ENCODE measurements at places on chromosomes 2 and 18.

DNA sequence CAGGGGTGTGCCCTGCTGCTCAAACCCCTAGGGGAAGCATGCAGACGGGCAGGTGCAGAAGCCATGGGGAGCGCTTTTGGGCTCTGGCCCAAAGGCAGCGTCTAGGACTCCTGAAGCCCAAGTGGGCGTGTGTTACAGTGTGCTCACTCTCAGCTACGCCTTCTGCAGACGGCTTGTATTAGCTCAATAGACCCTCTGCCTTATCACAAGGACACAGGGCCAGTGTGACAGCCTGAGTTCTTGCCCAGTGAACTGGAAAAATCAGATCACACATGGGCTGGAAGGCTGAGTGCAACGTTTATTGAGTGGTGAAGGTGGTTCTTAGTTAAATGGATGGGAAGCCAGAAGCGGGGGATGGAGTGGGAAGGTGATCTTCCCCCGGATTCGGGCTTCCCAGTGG is 210.9 kb downstream of the CDH20 start:
- DNase-seq, result no peak

DNA sequence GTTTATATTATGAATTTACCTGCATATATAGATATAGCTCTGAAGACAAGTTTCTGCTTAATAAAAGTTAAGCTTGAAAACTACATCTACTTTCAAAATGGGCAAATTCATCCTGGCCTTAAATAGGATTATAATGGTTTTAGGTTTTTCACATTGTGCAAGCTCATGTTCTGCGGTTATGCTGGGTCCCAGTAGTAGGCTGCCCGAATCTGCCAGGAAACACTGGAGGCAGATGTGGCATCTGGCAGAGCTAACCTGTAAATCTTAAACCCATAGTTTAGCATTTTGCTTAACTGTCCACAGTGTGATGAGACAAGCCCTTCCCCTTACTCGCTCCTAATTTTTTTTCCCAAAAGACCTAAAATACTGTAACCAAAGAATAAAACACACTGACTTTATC is 234.2 kb downstream of the TCF4 start:
- no peak for DNase-seq

- DNase-seq, result peak; percentile 9
These were observed 143.1 kb downstream of the KCTD1 start for GRCh38 chr18:26405190-26405801.

GRCh38 chr18:1914489-1914888 is 656.8 kb downstream of the METTL4 start:
- DNase-seq, result no peak

DNA sequence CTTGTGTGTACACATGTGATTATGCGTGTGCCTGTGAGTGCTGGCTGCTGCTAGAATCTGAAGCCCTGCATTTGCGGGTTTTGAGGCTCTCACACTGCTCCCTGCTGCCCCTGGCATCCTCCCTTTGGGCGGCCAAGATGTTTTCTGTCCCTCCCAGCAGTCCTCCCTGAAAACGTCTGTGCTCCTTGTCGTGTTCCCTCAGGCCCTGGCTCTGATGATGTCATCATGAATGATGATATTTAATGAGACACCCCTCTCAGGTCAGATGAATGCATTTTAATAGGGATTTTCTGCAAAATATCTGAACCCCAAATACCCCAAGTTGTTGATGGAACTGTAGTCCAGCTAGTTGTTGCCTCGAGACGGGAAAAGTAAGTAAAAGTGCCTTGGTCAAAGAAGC is 73.1 kb downstream of the TSHZ1 start:
- DNase-seq, result no peak

- no peak for DNase-seq
These were observed 7.7 kb downstream of the EVX2 start for GRCh38 chr2:176076063-176076462.

DNA sequence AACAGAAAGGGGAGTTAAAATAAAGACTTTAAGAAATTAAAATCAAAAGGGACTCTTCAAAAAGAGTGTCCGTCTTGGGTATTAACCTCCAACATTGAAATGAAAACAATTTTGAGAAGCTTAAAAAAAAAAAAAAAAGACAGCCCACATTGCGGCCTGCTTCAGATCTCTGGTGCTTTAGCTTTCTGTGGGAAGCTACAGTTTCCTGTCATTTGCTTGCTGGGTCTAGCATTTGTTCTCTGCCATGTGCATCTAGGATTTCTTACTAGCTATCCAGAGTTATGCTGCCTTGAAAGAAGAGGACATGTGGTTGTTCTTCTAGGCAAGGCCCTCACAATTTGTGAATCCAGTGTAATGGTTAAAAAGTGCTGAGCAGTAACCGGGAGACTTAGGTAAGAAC is 375.3 kb downstream of the SLC4A3 start:
- DNase-seq, result no peak
